GM23338 (cell line): ENCODE measurements at places on chromosomes 16 and 17. TPM values are rescaled to one million over a fixed set of nuclear protein-coding genes. Genes with fewer than 3 reads are reported as not detected.

The RNF167 gene
- 84.4 and 87.0 TPM in 2 replicates for total RNA-seq

The CBFB gene
- total RNA-seq = 26.9 and 27.8 TPM in 2 replicates

The OSGIN1 gene
- total RNA-seq = 0.89 and 1.6 TPM in 2 replicates

The C16orf89 gene
- total RNA-seq = 2.8 and 4.2 TPM in 2 replicates

The TBC1D3E gene
- not detected in 2 replicates for total RNA-seq

The TMEM100 gene
- 0.10 TPM in 1 of 2 replicates, not detected in the other for total RNA-seq

The SLC52A1 gene
- 0.63 and 1.3 TPM in 2 replicates for total RNA-seq

The C17orf67 gene
- 0.85 and 1.0 TPM in 2 replicates for total RNA-seq

- DNase-seq = no peak
Observed at GRCh38 chr17:81741594-81742452, 29.7 kb downstream of the SLC25A10 start.

GRCh38 chr16:89364606-89365005, 125.8 kb downstream of the ANKRD11 start:
- no peak for DNase-seq

DNA sequence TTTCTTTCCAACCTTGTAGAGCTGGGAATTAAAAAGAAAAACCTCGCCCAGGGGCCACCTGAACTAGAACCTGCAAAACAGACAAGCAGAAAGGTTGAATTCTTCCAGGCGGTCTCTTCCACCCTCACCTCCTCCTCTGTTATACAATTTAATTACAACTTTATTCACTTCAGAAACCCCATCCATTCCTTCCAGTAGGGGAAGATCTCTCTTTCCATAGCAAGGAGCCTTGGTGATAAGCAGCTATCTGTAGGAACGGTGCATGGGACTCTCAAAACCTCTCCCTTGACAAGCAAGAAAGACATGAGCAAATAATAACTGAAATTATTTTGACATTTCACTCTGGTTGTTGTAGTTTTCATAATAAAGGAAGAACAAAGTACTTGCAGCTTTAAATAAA, 176.0 kb downstream of the RBFOX1 start:
- peak; percentile 7 for DNase-seq

DNA sequence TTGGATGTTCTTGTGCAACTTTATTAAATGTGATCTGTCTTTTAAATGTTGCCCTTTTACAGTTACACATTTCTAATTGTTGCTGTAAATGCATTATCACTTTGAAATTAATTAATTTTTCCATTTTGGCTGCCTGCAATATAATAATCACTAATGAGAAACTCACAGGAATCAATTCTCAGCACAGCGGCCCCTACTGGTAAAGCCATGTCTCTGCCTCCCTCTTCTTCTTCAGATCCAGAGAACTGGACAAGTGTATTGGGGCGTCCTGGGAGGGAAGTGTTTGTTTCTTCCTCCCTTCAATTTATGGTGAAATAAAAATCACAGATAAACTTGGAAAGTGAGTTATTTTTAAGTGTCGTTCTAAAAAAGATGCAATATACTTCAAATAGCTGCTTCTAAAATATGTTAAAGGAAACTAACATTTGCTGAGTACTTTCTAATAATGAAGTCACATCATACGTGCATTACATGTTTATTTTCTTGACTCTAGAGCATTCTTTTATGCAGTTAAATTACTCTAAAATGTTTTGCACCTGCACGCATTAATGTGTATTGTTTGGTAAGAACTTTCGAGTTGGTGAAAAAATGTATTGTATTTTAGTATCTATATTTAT, 338.0 kb downstream of the WWOX start:
- DNase-seq = peak; percentile 76

DNA sequence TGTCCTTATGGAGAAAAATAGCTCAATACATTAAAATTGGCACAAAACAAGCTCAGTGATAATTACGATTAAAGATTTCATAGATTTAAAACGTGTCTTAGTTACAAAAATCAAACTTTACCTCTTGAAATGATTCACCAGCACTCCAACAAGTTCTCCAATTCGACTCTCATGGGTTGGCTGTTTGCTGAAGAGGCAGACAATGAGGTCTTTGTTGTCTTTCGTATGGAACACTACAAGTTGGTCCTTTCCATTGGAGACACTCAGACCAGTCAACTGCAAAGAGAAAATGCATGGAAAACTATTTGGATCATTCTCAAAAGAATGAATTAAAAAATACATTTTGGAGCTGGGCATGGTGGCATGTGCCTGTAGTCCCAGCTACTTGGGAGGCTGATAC, 118.2 kb downstream of the CDK5R1 start:
- DNase-seq = no peak

- DNase-seq = peak; percentile 85
Observed at GRCh38 chr17:44829523-44830358, at the start of gene GJC1. Gene GJC1, minus strand, starts transcription at chr17:44830287. Its CDS starts 24,470 bp downstream, at chr17:44805817.

GRCh38 chr16:57736419-57737351, 1.1 kb downstream of the KATNB1 start:
- peak; percentile 73 for DNase-seq

- no peak for DNase-seq
Observed at GRCh38 chr17:74446551-74447500, 14.9 kb downstream of the GPRC5C start.

DNA sequence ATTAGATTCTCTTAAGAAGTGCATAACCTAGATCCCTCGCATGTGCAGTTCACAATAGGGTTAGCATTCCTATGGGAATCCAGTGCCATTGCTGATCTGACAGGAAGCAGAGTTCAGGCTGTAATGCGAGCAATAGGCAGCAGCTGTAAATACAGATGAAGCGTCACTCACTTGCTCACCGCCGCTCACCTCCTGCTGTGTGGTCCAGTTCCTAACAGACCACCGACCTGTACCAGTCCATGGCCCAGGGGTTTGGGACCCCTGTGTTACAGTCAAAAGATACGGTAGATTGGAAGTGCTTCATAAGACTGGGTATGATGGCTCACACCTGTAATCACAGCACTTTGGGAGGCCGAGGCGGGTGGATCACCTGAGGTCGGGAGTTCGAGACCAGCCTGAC, 2.8 kb downstream of the STAT5A start:
- no peak for DNase-seq

DNA sequence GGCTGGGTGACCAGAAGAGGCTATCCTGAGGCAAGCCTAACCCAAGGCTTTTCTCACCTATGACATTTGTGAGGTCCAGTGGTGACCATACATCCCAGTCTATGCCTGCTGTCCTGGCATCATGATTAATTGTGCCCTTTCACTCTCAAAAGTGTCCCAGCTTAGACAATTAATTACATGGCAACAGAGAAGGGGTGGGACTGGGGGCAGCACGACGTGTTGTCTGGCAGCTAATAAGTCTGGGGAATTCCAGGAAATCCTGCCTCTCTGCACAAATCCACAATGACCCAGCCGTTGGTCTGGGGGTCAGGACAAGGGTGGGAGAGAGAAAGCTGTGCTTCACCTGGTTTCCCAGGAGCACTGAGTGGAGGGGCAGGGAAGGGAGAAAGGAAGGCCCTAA, 14.0 kb upstream of the MTMR4 start:
- DNase-seq = no peak

DNA sequence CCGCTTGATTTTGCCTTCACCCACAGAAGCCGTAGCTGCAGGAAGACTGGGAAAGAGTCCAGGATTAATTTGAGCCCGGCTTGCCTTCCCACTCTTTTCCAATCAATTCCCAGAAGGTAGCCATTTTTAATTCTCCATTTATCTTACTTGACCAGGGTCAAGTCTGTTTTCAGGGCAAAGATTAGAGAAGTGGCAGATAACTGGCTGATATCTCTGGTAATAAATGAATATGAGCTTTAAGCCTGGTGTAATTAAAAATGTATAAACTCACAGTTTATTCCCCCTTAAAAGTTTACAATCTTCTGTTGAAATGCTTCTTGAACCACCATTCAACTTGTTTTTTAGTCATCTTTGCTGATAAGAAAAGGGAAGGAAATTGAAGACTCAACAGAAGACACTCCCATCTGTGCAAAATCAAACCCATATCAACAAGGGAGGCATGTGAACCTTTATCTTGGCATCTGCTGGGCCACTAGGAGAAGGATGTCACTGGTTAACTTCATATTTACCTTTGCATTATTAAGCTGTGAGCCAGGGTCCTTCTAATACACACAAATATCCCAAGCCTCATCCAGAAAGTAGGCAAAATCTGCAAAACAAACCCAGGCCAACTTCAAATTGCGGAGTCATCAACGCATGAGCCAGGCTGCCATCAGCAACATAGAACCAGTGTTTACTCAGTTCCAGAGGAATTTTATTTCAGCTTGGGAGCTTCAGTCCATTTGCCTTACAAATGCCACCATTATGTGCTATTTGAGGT, 314.6 kb upstream of the MAF start:
- DNase-seq = no peak

GRCh38 chr16:77760800-77761199, 27.6 kb upstream of the VAT1L start:
- DNase-seq = no peak

DNA sequence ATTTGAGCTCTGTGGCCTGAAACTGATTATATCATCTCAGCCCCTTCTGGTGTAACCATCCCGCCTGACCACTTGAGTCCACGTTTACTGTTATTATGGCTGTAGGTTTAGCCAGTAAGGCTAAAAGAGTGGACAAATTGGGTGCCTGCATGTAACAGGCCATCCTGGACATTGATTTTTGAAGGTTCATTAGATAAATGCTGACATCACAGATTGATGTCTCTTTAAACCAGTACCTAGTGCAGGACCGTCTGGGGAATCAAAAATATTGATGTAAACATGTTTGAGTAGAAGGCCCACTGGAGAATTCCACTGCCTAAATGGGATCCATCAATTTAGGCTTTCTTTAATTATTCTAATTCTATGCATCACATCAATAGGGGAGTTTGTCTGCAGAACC, 215.1 kb downstream of the IRX3 start:
- DNase-seq = no peak

- no peak for DNase-seq
Observed at GRCh38 chr17:61481421-61481820, 29.2 kb downstream of the TBX4 start.

DNA sequence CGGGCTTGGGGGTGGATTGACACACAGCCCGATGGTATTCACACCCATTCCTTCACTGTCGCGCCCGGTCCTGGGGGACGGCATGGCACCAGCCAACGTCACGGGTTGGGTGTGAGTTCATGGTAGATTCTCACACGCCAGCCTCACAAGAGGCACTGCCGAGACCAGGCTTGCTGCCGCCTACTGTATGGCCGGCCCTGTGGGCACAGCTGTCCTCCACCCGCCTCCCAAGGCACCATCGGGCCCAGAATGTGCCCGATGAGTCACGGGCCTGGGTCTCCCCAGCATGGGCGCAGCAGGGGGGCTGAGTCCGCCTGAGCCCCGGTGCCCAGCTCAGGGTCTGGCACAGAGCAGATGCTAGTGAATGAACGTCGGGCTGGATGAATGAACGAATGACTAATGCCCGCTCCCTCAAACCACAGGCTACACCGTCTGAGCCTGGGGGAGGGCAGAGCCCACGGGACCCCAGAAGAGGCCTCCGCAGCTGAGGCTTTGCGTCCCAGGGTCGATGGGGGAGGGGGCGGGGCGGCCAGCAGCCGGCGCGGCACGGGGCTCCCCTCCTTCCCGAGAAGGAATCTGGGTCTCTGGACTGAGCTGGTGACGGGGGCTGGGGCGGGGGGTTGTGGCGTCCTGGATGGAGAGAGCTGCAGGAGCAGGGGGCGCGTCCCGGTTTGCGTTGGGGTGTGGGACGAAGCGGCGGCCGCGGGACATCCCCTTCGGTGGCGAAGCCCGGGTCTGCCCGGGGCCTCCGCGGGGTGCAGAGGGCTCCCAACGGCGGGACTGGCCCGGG, 829 bp downstream of the PITPNM3 start:
- DNase-seq = peak; percentile 78
